ENCODE measurements at places on chromosomes 16 and 17.

GRCh38 chr16:71439523-71439922, 2.3 kb downstream of the TLE7 start:
- no peak for DNase-seq

DNA sequence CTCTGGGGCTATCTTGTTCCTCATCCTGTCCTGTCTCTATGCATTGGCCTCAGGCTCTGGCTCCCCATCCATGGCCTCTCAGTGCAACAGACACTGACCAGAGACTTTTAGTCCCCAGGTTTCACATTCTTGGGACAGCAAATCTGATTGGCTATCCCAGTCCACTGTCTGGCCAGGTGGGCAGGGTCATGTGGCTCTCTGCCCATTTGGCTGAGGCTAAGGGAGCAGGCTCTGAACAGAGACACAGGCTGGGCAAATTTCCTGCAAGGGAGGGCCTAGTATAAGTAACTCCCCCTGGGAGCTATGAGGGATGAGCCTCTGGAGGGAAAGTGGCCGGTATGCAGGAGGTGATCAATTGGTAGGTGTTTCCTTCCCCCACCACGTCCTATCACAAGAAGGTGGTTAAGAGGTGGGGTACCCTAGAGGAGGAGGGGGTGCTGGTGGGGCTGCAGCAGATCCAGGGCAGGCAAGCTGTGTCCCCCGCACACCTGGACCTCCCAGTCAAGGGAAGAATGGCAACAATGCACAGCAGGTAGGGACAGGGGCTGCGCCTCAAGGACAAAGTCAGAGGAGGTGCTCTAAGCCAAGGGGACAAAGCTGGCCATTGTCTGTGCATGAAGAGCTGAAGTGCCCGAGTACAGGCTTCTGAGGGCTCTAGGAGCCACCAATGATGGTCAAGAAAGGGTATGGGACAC, 13.2 kb downstream of the XYLT2 start:
- DNase-seq: no peak

- no peak for DNase-seq
These were observed 45.2 kb downstream of the CMTM3 start for GRCh38 chr16:66649636-66650205.

- no peak for DNase-seq
These were observed 43.5 kb downstream of the GRB7 start for GRCh38 chr17:39781031-39781860.

- DNase-seq: no peak
These were observed 99.2 kb upstream of the TMEM97 start for GRCh38 chr17:28219771-28220170.

DNA sequence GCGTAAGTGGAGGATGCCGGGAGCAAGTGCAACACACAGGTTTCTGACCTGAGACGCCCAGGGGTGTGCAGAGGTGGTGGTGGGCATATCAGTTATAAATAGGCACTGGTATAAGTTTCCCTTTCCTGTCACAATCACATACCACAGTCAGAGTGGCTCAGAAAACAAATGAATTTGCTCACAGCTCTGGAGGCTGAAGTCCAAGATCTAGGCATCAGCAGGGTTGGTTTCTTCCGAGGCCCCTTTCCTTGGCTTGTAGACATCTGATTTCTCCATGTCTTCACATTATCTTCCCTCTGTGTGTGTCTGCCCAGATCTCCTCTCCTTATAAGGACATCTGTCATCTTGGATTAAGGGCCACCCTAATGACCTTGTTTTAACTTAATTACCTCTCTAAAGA, 250.5 kb upstream of the TNRC6C start:
- no peak for DNase-seq

DNA sequence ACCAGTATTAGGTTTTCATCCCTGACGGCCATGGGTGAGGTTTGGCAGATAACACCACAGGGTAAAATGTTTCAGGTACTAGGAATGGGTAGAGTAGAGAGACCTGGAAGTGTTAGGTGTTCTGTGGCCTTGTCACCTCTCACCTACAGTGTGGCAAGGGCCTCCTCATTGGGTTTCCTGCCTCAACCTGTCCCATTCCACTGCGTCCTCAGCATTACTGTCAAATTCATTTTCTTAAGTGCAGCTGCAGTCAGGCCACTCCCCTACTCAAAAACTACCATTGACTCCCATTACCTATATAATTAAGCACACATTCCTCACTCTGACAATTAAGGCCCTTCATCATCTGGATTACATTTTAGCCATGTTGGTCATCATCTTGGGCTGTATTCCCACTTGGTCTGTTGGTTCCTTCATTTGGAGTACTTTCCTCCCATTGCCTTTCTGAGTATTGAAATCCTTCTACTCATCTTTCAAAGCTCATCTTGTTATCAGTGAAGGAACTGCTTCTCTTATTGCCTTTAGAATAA, 64.5 kb downstream of the NUP88 start:
- DNase-seq: no peak

DNA sequence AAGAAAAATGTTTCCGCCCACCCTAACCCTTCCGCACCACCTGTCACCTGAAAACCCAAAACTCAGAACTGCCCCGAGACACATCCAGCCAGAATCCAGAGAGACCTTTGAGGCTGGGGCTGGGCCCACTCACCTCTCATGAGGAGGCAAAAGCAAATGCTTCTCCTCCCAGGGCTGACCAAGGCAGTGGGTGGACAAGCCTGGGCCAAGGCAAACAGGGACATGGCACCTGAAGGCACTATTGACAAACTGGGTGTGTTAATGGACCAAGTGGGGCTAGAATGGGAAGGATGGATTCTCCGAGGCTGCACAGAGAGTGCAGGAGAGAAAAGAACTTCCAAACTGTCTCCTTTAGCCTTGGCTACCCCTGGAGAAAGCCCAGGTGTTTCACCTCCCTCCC, 54.4 kb downstream of the SOX9 start:
- DNase-seq: no peak

DNA sequence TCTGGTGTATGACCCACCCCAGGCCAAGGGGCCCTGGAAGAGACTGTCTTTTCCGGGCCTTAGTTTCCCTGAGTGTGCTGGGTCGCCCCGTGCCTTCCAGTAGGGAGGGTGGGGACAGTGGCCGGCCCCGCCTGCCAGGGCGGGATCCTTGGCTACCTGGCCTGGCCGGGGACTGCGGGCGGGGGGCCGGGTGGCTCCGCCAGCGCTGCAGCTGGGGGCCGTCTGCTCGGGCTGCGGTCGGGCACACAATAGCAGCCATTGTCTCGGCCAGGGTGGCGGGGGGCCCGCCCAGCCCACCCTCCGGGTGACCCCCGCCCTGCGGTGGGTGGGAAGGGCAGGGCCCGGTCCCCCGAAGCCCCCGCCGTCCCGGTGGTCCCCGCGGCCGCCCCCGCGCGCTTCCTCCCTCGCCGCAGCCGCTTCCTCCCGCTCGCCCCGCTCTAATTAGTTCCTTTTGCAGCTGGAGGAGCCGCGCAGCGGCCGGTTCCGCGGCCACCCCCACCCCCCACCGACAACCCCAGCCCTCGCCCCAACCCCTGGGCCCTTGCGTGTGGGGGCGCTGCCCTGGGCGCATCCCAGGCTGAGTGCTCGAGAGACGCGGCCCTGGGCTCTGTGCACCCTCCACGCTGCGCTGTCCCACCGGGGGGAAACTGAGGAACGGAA, 11.6 kb downstream of the GLIS2 start:
- DNase-seq: no peak

GRCh38 chr17:68602289-68602688, 1.1 kb upstream of the FAM20A start:
- DNase-seq: no peak

- DNase-seq: no peak
These were observed 13.8 kb upstream of the APPBP2 start for GRCh38 chr17:60539807-60540206.

DNA sequence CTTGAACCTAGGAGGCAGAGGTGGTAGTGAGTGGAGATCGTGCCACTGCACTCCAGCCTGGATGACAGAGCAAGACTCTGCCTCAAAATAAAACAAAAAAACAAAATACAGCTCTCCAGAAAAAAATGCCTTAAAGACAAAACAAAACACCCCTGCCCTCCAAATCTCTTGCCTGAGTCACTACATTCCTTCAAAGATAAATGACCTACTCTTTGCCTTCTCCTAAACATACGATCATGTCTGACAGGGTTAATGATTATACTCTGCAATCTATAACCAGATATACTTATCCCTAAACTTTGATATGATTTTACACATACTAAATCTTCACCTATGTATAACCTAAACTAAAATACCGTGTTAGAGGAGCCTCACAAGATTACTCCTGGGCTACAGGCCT, 1.4 kb upstream of the SETD6 start:
- DNase-seq: no peak

DNA sequence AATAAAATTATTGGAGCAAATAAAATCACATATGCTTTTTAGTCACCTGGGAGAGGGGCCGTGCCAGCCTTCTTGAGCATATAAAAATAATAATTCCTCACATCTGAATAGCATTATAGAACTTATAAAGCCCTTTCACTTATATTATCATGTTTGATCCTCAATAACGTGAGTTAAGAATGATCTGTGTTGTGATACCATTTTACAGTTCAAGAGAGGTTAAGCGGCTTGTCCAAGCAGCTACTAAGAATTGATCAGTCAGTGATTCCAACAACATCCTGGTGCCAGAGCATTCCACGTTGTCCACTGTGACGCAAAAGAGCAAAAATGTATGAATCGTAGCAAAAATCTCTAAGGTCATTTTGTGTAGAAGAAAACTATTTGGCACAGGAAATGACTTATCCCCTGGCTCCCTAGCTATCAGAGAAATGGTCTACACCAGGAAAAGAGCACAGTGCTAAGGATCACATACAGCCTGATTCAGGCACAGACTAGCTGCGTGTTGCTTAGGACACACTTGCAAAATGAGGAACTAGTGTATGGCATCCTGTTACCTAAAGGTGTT, 33.0 kb downstream of the ANKFN1 start:
- DNase-seq: no peak

GRCh38 chr17:55444471-55445441, 23.1 kb upstream of the MMD start:
- DNase-seq: no peak

DNA sequence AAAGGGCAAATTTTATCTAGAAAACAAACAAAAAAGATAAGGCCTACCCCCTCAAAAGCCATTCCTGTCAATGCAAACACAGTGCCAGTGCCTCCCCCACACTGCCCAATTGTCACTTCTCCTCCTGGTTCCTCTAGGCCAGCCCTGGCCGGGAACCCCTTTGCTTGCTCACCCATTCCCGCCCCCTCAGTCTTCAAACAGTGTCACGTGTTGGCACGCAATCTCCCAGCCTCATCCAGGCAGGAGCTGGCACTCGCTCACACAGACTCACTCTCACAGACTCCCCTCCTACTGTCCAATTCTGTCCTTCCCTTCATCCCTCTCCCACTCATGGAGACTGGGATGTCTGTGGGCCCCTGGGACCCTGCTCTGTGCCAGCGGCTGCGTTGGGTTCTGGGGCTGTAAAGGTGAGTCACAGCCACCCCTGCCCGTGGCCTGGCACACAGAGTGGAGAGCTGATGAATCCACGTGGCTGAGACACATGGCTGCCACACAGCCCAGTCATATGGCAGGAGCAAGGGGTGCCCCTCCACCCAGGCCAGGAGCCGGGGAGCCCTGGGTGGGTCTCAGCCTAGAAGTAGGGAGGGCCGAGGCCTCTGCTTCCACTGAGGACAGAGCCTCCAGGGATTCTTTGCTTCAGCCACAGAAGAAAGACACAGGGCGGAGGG, 54.8 kb downstream of the VAC14 start:
- DNase-seq: no peak

DNA sequence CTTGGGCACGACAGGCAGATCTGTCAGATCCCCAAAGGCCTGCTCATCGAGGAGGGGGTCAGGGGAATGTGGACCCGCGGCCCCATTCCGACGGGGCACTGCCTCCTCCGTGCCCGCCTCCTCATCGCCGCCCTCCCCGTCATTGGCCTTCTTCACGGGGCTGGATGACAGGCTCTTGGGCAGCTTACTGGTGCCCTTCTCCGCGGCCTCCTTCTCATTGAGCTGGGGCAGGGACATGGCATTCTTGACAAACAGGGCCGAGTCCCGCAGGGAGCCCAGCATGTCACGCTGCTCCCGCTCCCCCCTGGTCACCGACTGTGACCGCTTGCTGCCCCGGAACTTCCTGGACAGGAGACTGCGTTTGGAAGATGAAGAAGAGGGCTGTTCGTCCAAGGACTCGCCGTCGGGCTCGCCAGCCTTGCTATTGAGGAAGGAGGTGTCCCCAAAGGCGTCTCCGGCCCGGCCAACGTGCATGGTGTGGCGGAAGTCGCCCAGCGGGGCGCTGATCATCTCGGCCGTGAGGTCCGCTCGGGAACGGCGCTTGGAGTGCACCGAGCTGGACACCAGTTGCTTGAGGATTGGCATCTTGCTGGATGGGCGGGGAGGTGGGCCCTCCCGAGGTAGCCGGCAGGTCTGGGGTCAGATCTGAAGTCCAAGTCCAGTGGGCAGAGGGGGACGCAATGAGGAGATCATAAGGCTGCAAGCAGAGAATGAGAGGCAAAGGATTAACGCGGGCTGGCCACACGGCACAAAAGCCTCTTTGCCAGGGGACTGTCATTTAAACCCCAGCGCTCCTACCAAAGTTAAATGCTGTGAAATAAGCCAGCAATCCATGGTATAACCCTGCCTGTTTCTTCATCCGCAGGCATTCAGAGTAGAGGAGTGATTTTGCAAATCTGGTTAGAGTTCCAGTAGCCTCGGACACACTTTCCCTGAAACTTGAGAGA, 24.5 kb upstream of the CPSF4L start:
- no peak for DNase-seq

DNA sequence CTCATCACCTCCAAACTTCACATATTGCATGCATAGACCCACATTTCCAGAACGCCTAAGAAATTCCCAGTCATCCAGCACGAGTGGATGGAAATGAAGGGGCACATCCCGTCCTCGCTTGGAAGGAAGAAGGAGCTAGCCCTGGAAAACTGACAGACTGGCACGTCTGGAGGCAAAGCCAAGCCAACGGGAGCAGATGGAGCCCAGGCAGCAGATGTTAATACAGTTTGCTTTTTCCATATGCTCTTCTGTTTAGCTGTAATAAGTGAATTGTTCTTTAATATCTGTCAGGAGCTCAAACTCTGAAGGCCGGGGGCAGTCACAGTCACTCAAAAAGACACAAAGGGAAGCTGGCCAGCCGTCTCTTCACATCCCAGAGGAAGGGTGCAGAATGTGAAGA, 187.7 kb downstream of the XYLT1 start:
- DNase-seq: no peak

DNA sequence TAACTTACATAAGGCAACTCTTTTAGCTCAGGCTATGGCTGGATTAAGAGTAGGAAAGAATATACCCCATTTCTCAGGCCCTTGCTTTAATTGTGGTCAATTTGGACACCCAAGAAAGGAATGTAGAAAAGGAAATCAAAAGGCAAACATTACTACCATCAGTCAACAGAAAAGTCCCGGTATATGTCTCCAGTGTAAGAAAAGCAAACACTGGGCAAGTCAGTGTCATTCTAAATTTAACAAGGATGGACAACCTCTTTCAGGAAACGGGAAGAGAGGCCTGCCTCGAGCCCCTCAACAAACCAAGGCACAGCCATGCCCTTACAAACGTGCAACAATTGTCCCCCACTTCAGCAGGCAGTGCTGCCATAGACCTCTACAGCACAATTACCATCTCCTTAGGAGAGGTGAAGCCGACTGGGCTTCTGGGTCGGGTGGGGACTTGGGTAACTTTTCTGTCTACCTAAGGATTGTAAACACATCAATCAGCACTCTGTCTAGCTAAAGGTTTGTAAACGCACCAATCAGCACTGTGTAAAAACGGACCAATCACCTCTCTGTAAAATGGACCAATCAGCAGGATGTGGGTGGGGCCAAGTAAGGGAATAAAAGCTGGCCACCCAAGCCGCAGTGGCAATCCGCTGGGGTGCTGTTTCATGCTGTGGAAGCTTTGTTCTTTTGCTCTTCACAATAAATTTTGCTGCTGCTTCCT, 12.4 kb downstream of the MRPL58 start:
- peak; percentile 54 for DNase-seq

Measured in stimulated activated CD4-positive, alpha-beta T cell treated with anti-CD3 and anti-CD28 coated beads, Interleukin-15, amount 100 ng/mL, for 24 hours (primary cell).